ENCODE measurements at places on chromosomes 2 and 18.

DNA sequence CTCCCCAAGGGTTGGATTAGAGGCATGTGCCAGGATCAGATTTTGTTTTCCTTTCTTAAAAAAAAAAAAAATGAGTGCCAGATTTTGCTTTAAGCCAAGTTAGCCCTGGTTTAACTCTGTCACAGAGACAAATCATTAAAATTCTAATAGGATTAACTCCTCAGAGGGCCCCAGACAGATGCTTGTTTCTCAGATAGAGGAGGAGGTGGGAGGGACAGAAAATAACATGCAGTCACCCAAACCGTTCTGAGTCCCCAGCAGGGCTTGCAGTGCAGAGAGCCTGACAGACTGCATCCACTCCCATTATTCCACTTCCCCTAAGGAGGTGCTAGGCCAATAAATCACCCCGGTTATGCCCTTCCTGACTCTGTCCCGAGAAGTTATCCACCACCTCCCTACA lies 6.3 kb upstream of the PROKR1 start:
- peaks cover 1% of the 10 kb centered on the region for H3K4me1 ChIP-seq
- DNase-seq, result no peak
- H3K4me3 ChIP-seq, result no peak overlapping the region
- H3K27ac ChIP-seq, result no peak overlapping the region

DNA sequence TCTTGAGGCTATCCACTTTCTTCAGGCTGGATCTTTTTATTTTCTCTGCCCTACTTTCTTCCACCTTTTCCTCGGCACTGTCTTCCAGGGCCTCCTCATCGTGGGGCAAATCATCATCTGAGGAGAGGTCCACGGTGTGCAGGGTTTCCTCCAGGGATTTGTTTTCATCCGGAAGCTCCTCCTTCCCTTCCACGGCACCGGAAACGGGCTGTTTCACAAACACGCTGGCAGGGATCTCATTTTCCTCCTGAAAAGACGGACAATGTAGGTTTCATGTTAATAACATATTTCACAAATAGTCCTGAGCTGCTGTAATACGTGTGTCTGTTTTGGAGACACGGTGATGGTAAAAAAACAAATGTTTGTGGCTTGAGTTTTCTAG lies 10.4 kb downstream of the CAVIN2 start:
- no peak overlapping the region for H3K4me3 ChIP-seq
- no peaks in the 10 kb centered on the region for H3K27me3 ChIP-seq
- H3K27ac ChIP-seq, result no peak overlapping the region
- no peaks in the 10 kb centered on the region for H3K36me3 ChIP-seq
- H3K4me1 ChIP-seq, result peaks cover 2% of the 10 kb centered on the region

DNA sequence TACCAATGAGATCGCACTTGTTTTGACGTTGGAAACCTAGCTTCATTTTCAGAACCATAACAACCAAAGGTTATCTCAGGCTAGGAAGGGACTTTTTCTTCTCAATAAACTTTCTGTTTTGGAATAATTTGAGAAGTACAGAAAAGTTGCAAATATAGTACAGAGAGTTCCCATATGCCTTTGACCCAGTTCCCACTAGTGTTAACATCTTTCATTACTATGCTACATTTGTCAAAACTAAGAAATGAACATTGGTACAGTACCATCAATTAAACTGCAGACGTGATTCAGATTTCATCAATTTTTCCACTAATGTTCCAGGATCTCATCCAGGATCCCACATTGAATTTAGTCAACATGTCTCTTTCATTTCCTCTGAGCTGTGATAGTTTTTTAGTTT lies 111.6 kb downstream of the ATL2 start:
- no peak for DNase-seq
- H3K36me3 ChIP-seq, result no peaks in the 10 kb centered on the region
- no peaks in the 10 kb centered on the region for H3K27me3 ChIP-seq
- no peaks in the 10 kb centered on the region for H3K4me1 ChIP-seq
- H3K4me3 ChIP-seq, result no peak overlapping the region
- no peak overlapping the region for H3K27ac ChIP-seq

GRCh38 chr2:10548626-10549025 lies 100.5 kb upstream of the ODC1 start:
- no peak overlapping the region for H3K4me3 ChIP-seq
- H3K27ac ChIP-seq, result no peak overlapping the region

DNA sequence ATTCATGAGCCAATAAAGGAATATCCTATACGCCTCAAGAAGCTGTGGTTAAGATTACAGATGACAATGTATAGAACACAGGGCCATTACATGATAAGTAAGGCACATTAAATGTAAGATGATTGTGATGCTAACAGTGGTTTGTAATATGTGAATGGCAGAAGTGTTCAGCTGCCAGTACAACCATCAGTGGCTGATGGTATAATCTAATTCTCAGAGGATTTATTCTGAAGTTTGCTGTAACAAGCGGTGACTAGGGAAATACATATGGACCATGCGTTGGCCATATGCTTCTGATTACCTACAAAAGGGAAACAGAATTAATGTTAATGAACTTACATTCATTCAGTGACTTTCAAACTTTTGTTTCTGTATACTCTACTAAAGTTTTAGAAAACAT lies 750.8 kb upstream of the KLHL29 start:
- no peaks in the 10 kb centered on the region for H3K36me3 ChIP-seq
- no peak overlapping the region for H3K27ac ChIP-seq
- no peak overlapping the region for H3K4me3 ChIP-seq
- no peaks in the 10 kb centered on the region for H3K4me1 ChIP-seq
- H3K27me3 ChIP-seq, result no peaks in the 10 kb centered on the region

- H3K27ac ChIP-seq, result no peak overlapping the region
- no peaks in the 10 kb centered on the region for H3K27me3 ChIP-seq
- no peaks in the 10 kb centered on the region for H3K4me1 ChIP-seq
- no peak for DNase-seq
Measured at GRCh38 chr2:112301171-112301584, 25.8 kb downstream of the ZC3H6 start.

- H3K4me3 ChIP-seq, result no peak overlapping the region
- H3K4me1 ChIP-seq, result no peaks in the 10 kb centered on the region
- H3K27ac ChIP-seq, result no peak overlapping the region
Measured at GRCh38 chr2:10022966-10023662, 20.2 kb upstream of the KLF11 start.

DNA sequence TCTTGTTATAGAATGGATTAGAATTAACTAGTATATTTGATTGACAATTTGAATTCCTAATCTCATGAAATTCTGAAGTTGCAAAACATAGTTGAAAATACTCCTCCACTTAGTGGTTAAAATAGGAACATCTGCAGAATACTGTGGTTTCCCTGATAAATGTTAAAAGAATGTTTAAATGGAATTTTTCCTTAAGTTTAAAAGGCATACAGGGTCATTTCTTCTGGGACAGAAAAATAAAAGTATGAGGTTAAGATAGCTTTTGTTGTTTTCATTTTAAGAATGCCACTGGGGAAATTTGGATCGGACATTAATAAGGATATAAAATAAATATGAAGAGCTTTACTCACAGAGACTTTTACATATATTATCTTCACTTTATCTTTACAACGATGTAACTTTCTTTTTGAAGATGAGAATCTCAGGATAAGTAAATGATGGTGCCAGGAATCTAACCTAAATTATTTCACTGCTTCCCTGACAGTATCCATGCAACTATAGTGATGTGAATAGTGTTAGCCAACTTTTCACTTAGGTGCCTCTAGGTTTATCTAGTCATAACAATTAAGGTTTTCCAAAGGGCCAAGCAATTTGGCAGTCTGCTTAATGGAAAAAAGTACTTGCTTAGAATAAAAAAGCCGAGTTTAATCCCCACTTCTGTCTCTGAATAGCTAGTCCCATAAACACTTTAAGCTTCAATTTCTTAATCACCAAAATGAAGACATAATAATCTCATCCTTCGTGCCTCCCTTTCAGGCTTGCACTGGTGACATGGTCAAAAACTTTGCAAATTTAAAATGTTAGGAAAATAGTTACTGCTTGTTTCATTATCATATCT lies 151.8 kb upstream of the STK17B start:
- H3K27ac ChIP-seq, result no peak overlapping the region
- H3K4me3 ChIP-seq, result no peak overlapping the region
- H3K4me1 ChIP-seq, result peaks cover 2% of the 10 kb centered on the region
- no peaks in the 10 kb centered on the region for H3K36me3 ChIP-seq
- no peak for DNase-seq

GRCh38 chr2:46855805-46856204 lies 59.8 kb downstream of the MCFD2 start:
- no peaks in the 10 kb centered on the region for H3K36me3 ChIP-seq
- H3K27ac ChIP-seq, result no peak overlapping the region
- no peaks in the 10 kb centered on the region for H3K4me1 ChIP-seq

DNA sequence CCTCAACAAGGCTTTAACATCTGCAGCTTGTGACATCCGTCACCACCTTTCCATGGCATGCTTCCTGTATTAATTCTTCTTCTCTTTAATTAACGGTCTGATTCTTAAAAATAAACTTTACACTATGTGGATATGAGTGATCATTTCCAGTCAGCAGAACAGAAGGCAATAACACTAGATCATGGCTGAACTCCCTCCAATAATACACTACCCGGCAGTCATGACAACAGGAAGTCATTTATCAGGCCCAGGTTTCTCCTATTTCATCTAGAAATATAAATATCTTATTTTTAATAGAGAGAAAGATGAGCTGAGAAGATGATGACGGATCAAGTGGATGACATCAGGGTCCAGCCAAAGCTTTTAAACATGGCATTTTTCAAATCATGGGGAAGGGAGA lies 792.2 kb downstream of the SLC4A3 start:
- no peak for DNase-seq
- H3K4me3 ChIP-seq, result no peak overlapping the region
- no peaks in the 10 kb centered on the region for H3K36me3 ChIP-seq
- H3K27me3 ChIP-seq, result no peaks in the 10 kb centered on the region
- H3K4me1 ChIP-seq, result peaks cover 5% of the 10 kb centered on the region

DNA sequence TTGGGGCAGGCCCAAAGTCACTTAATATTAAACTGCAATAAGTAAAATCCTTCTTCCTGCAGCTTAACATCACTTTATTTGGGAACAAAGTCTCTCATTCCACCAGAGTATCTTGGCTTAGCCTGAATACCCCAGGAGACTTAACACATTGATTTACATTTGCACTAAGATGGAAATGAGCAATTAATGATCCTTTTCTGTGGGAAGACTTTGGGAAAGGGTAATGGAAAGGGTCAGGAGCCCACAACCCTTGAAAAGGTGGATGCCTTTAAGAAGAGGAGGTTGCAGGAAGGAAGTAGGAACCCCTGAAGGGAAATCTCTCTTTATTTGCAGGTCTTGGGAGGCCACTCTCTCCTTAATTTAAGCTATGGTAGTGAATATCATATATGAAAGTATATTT lies 28.0 kb upstream of the BARD1 start:
- no peaks in the 10 kb centered on the region for H3K27me3 ChIP-seq
- DNase-seq, result no peak
- peaks cover 3% of the 10 kb centered on the region for H3K4me1 ChIP-seq
- H3K27ac ChIP-seq, result no peak overlapping the region
- no peaks in the 10 kb centered on the region for H3K36me3 ChIP-seq

- no peaks in the 10 kb centered on the region for H3K4me1 ChIP-seq
- H3K36me3 ChIP-seq, result no peaks in the 10 kb centered on the region
- H3K4me3 ChIP-seq, result no peak overlapping the region
- no peak for DNase-seq
- no peak overlapping the region for H3K27ac ChIP-seq
Measured at GRCh38 chr2:129798626-129799025, 180.8 kb upstream of the RAB6C start.

GRCh38 chr2:188986839-188987238 lies 12.7 kb downstream of the COL3A1 start:
- H3K36me3 ChIP-seq, result no peaks in the 10 kb centered on the region
- no peak overlapping the region for H3K27ac ChIP-seq
- no peaks in the 10 kb centered on the region for H3K4me1 ChIP-seq
- no peak for DNase-seq

GRCh38 chr2:626491-627339 lies 50.5 kb downstream of the TMEM18 start:
- no peak overlapping the region for H3K4me3 ChIP-seq
- peak; percentile 34 for DNase-seq
- H3K36me3 ChIP-seq, result no peaks in the 10 kb centered on the region
- H3K27me3 ChIP-seq, result no peaks in the 10 kb centered on the region
- peaks cover 3% of the 10 kb centered on the region for H3K4me1 ChIP-seq

- no peak overlapping the region for H3K4me3 ChIP-seq
- DNase-seq, result no peak
Measured at GRCh38 chr2:101230541-101231001, 22.1 kb upstream of the CNOT11 start.

DNA sequence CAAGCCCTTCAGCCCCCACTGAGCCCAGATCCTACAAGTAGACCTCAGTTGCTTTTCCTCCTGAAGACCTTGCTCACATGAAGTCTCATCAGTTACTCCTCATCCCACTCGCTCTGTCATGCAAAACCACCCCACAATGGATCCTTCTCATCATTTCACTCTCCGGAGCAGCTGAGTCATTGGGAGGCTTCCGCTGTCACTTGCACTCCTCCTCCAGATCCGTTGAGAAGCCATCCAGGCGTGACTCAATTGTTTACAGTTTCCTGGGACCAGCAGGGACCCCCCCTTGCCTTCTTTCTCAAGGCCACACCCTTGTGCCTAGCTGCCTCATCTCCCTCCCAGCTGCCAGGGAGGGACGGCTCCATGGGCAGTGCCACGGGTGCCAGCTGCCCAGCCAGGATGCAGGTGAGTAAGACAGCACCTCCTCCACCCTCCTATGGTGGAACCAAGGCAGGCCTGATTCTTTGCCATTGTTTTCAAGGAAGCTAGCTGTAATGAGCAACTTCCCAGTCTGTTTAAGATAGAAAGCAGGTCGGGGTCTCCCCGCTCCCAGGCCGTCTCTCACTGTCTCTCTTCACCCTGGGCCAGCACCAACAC lies 16.3 kb downstream of the GPR55 start:
- no peak overlapping the region for H3K27ac ChIP-seq
- no peak for DNase-seq
- H3K27me3 ChIP-seq, result no peaks in the 10 kb centered on the region
- H3K36me3 ChIP-seq, result no peaks in the 10 kb centered on the region
- peaks cover 14% of the 10 kb centered on the region for H3K4me1 ChIP-seq

GRCh38 chr2:71457923-71458322 lies 4.6 kb downstream of the DYSF start:
- H3K36me3 ChIP-seq, result no peaks in the 10 kb centered on the region
- H3K4me3 ChIP-seq, result no peak overlapping the region
- H3K4me1 ChIP-seq, result peaks cover 29% of the 10 kb centered on the region

DNA sequence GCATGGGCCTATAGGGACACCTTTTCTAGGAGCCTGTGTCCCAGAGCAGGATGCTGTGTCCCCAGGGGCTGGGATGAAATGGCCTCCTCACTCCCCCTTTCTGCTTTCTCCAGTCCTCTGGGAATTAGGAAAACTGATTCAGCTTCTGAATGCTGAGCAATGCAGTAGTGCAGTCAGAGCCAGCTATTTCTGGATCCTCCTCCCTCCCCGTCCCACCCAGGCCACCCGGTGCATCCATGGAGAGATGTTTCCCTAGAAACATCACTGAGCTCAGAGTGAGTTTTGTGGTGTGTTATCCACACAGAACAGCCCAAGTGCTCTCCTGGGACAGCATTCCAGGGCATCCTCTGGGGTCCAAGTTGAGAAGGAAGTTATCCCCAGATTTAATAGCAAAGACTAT lies 125.5 kb downstream of the LOXHD1 start:
- no peak overlapping the region for H3K27ac ChIP-seq
- no peaks in the 10 kb centered on the region for H3K27me3 ChIP-seq
- no peaks in the 10 kb centered on the region for H3K36me3 ChIP-seq
- no peaks in the 10 kb centered on the region for H3K4me1 ChIP-seq
- DNase-seq, result no peak

GRCh38 chr18:57698571-57699276 lies 77.1 kb upstream of the NARS1 start:
- H3K27ac ChIP-seq, result no peak overlapping the region
- H3K36me3 ChIP-seq, result no peaks in the 10 kb centered on the region
- no peak overlapping the region for H3K4me3 ChIP-seq
- DNase-seq, result no peak
- no peaks in the 10 kb centered on the region for H3K4me1 ChIP-seq
